AG04449 (cell line): ENCODE measurements at places on chromosomes 3 and 15.

DNA sequence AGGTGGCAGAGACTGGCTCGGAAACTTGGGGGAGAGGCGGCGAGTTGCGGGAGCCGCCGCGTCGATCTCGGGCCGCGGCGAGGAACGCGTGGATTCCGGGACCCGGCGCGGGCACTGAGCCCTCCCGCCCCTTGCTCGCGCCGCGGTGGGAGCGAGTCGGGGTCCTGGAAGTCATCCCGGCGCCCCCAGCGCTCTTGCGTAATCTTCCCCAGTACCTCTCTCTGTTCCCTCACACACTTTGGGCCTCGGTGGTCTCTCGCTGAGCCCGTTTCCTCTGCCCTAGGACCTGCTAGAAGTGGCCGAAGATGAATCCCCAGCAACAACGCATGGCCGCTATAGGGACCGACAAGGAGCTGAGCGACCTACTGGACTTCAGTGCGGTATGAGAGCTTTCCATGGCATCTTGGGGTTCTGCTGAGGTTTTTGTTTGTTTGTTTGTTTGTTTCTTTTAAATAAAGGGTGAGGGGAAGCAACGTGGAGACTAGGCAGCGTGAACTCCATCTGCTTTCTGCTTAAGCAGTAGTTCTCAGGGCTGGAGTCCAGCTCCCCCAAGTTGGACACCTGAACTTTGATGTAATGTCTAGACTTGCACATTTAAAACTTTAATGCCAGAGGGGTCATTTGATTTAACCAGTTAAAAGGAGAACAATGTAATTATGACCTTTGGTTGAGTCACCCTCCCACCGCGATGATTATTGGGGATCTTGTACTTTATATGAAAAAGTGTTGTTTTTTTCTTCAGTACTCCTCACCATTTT lies 1.3 kb downstream of the TCF12 start:
- no peak for DNase-seq

DNA sequence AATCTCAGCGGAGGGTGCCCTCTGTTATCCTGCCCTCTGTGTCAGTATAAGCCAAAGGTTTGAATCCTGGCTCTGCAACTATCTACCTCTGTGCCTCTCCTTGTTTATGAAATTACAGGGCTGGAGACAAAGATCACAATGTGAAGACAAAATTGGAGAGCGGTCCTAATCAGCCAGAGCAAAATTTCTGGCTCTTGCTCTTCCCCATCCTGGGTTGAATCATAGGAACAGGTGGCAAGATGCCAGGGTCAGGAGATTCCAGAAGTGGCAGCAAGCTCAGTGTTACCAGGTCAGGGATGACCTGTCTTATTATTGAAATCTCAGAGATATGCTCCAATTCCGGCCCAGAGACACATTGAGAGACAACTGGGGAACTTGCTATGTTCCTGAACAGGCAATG lies 2.3 kb upstream of the CCR2 start:
- no peak for DNase-seq

DNA sequence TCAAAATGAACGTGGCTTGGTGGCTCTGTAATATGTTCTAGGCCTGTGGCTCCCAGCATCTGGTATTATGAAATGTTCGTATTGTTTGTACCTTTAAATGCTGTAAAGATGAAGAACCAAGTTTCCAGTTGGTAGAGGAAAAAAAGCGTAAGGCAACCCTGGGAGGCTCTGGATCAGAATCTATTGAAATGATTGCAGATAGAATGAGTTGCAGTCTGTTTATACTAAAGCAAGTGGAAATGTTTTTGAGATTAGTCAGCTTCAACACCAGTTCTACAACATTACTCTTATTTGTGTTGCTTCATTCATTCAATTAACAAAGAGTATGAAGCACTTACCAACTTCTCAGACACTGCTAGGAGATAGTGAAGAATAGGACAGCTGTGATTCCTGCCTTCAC lies 5.3 kb downstream of the ARL6IP5 start:
- DNase-seq, result peak; percentile 52

DNA sequence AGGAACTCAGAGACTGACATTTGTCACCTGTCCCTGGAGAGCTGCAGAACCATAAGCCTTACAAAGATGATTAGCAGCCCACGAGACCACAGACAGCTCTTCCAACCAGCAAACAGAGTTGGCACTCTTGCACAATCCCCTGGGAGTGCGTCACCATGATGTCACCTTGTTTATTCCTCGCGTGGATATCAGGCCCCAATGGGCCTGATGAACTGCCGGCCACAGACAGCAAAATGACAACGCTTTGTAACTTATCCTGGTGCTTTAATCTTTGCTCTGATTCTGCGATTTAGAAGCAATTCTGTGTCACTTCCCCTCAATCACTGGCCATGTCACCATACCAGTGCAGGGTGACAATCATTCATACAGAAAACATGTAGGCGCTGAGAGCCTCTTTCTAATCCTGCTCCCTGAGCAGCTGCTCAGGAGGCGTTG lies 89.2 kb downstream of the TAMM41 start:
- DNase-seq, result no peak

GRCh38 chr3:41080141-41080540 lies 119.2 kb upstream of the CTNNB1 start:
- DNase-seq, result no peak

DNA sequence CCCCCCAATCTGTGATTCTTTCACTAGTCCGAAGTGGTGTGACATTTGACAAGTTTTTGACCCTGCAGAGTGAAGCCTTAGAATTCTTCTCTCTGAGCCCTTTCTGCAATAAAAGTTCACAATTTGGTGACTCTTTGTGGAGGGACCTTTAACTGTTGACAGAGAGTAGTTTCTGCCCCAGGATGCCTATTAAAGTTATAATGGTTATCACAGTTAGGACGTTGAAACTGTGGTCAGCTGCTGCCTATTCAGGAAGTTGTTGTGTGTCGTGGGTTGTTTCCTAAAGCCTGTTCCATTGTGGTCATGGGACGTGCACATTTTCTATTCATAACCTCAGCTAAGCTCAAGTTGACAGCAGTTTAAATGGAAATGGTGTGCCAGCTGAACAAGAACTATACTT lies 274.5 kb downstream of the NEK10 start:
- DNase-seq, result no peak

DNA sequence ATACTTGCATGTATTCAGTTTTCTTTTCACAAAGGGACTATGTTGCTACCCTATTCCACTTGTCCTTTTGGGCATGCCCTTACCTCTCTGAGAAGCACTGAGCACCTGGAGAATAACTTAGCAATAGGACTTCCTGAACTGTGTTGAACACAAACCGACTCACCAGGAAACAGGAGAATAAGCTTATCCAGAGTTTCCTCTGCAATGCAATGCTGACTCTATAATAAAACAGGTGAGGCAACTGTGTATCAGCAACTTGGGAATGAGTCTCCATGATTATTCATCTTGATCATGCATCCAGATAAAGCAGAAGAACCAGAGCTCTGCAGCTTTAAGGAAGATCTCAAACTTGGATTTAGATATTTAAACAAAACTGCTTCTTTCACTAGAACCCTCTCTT lies 806.5 kb downstream of the IGSF11 start:
- no peak for DNase-seq

DNA sequence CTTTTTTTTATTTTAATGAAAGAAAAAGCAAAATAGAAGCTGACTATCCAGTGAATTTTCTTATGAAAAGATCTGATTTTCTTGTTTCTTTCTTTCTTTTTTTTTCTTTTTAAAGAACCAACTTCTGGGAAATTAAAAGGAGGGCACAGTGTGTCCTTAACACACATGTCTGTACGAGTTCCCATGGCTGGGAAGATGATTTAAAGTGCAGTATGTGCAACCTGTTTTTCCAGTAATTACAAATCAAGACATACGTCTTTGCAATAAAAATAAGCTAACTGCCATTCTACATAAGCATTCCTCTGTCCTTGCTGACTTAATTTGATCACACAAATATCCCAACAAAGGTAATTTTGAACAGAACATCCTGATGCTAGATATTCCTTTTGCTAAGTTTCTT lies 416.1 kb downstream of the ROBO1 start:
- no peak for DNase-seq

DNA sequence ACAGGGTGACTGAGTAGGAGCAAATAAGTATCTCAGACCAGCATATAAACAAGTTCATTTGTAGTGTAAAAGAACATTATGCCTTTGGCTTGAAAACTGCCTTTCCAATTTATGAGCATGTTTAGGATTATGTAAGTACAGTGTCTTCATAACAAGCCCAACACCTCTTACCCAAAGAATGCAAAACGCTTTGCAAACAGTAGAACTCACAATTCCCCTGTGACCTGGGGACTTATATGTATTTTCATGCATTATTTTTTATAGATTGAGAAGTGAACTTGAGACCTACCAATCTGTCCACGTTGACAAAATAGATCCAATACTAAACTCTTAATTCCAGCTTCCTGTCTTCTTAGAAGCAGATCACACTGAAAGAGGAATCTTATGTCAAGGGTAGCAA lies 202.1 kb downstream of the TP63 start:
- no peak for DNase-seq

GRCh38 chr15:35535365-35535916 lies 10.5 kb downstream of the DPH6 start:
- DNase-seq, result no peak

- DNase-seq, result no peak
These were observed 19.5 kb downstream of the PTH1R start for GRCh38 chr3:46897031-46897430.

GRCh38 chr3:71843071-71843470 lies 58.1 kb upstream of the PROK2 start:
- DNase-seq, result no peak

DNA sequence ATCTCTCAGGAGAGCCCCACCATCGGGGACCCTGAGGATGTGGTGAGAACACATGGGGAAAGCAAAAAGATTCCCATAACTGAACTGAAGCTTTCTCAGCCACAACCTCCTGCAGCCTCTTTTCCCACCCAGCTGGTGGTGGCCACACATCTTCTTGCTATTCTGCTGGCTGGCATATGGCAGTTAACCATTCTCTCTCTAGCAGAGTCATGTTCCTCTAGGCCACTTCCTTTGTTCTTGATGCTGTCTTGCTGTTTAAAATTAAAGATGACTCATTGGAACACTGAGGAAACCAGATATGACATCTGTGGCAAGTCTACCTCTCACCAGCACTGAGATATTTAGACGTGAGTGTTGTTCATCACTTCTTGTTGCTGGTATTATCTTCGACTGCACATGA lies 180.3 kb upstream of the ROBO2 start:
- DNase-seq, result no peak

GRCh38 chr15:92092289-92093105 lies 239.0 kb downstream of the SLCO3A1 start:
- DNase-seq, result no peak

- no peak for DNase-seq
These were observed 181.1 kb downstream of the PLCL2 start for GRCh38 chr3:17065881-17066280.

DNA sequence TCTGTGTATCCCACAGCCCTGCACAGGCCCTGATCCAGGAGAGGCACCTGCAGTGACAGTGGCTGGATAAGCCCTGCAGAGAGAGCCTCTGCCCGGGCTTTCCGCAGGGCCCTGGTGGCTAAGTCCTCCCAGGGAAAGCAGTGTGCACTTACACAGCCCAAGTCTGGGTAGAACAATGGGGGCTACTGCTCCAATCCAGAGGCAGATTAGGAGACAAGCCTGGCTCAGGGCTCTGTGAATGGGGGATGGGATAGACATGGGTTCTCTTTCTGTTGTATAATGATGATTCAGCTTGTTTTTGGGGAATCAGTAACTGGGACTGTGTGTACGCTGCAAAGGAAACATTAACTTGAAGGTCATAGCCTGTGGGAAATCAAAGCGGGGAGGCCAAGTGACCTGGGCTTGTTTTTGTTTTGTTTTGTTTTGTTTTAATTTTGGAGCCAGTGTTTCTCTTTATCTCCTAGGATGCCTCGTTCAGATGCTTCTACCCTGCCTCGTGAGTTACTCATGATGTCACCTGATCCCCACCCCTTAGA lies 4.1 kb upstream of the ALDH1L1 start:
- no peak for DNase-seq

DNA sequence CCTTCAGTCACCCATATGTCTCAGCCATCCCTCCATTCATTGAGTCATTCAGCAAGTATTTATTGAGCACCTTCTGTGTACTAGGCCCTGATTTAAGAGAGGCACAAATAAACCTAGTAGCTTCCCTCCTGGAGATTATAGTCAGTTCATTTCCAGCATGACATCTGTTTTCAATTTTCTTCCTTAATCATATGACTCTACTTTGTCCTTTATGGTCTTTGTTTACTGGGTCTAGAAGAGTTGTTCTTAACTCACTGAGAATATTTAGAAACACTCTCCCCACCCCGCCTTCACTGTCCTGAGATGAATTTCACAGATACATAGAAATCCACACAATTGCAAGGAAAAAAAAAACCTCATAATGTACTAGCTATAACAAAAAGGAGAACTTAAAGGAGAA lies 44.8 kb upstream of the ADAMTS9 start:
- DNase-seq, result no peak

DNA sequence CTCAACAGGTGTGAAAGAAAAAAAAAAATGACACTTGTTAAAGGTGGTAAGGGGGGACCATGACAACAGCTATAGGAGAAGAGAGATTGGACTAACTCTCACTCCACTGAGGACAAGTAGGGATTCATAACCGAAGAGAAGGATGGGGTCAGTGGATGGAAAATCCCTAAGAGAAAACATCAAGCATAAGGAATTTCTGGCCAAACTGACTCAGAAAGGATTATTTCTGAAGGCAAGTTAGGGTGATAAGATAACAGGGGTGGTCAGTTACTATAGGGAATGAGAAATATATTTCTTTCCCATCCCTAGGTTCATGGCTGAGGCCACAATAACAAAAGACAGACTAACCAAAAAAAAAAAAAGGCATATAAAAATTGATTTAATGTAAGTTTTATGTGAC lies 9.5 kb upstream of the RARB start:
- no peak for DNase-seq

DNA sequence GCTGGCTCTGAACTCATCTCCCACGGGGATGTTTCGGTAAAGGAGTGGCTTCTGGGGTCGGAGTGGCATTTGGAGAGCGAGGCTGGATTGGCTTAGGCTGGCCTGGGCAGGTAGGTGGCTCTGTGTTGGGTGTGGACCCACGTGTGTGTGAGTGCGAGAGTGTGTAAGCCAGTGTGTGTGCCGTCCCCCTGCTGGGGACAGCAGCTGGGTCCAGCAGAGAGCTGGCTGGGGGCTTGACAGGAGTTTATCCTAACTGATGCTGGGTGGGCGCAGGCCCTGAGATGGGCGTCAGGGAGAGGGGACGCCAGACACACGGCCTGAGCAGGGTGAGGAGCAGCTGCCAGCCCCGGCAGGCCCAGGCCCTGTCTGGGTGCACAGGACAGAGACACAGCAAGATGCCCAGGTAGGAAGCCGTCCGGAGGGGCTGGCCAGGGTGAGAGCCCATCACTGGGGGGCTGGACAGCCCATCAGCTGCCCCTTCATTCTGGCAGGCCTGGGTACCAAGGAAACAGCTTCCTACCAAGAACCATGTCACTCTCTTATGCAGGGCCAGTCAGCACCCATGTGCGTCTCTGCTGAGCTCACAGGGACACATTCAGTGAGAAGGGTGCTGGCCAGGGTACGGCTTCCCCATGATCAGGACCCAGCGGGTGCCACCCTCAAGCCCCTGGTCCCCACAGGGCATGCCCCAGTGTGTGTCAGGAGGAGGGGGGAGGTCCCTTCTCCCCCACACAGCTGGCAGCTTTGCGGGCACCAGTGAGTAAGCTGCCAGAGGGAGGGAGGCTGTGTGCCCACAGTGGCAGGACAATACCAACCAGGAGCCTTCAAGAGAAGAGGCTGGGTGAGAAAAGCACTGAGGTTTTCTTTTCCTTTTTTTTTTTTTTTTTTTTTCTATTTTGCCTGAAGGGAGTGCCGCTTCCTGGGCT lies 1.1 kb downstream of the PAK6 start:
- no peak for DNase-seq

- no peak for DNase-seq
These were observed 48.9 kb upstream of the TCF12 start for GRCh38 chr15:56869573-56869972.

GRCh38 chr3:100697723-100698285 lies 11.5 kb upstream of the TFG start:
- no peak for DNase-seq
